ENCODE measurements at places on chromosomes 1 and 21.

DNA sequence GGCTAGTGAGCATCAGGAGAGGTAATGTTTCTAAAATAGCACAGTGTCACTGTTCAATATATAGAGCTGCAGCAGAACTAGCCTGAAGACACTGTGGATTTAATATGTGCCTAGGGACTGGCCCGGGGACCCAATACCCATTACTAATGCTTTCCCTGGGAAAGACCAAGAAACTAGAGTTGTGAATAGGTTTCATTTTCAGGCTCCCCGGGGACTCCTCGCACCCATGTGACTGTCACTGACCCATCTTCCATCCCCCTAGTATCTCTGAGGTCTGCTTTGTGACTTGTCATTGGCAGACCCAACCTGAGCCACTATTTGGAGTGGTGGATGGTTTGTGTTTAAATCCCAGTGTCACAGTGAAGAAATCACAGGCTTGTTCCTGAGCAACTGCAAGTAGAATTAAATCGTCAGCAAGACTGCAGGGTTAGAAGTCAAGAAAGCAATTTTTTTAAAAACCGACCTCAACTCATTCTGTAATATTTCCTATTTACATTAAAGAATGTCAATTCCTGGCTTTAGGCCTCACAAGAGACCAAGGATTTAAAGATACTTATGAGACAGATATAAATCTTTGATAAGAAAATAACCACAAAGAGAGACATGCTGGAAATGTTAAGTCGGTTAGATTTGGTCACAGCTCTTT is 130.0 kb upstream of the TNR start:
- no peak for DNase-seq

- DNase-seq = no peak
Measured at GRCh38 chr21:37389456-37389855, 22.9 kb downstream of the DYRK1A start.

GRCh38 chr1:116679828-116680628 is 12.5 kb upstream of the IGSF3 start:
- DNase-seq = no peak

DNA sequence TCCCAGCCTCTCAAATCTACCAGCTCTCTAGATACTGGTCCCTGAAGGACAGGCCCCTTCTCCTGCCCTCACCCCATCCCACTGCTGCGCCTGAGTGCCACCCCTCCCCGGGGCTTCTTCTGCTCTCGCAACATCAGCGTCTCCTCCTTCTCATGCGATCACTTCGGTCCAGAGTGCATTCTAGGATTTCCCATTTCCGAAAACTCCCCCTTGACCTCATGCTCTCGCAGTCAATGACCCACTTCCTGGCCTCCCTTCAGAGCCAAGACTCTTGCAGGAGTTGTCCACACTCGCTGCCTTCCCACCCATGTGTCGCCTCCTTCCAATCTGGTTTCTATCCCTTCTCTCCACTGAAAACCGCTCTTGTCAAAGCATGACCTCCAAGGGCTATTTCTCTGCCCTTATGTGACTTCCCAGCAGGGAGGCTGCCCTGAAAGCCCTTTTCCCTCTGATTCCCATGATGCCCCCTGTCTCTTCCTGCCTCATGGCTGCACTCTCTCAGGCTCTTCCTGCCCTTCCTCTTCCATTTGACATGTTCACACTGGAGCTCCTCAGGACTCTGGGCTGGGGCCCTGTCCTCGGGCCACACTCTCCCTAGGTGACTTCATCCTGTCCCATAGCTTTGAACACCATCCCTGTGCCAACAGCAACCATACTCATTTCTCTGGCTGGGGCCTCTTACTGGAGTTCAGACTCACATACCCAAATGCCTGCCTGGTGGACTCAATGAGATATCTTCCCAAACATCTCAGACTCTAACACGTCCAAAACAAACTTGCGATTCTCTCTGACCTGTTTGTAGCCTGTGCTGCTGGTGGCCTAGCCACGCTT is 46.0 kb downstream of the LDLRAD2 start:
- no peak for DNase-seq

- DNase-seq = no peak
Measured at GRCh38 chr1:152783095-152783494, 3.0 kb upstream of the LCE1E start.

DNA sequence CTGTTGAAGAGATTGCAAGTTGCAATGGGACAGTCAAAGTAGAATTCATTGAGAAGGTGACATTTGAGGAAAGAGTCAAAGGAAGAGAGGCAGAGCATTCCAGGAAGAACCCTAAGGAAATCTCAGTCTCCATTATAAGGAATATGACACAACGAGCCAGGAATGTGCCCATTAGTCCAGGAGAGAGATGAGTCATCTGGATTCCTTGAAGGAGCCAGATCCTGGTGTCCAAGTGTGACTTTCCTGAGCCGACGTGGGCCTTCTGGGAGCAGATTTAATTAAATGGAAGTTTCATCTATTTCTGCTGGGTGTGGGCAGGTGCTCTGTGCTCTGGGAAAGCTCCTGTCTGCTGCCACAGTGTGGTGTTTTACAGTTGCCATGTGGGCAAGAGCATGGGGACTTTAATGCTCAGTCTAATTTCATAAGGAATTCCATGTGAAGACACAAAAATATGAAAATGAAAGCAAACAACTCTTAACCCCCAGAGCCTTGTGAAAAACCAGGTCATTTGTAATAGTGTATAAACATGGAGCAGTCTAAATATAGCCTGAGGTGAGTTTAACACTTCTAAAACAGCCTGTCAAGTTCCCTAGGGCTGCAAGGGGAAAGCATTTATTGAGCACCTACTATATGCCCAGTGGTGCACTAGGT is 111.4 kb upstream of the ARTN start:
- DNase-seq = no peak
